ENCODE measurements at places on chromosomes 16 and 17. TPM values are rescaled to one million over a fixed set of nuclear protein-coding genes. Genes with fewer than 3 reads are reported as not detected.
A peak's percentile ranks its signal among the peaks of the same experiment; 100 is the strongest.

- DNase-seq, result no peak
Observed at GRCh38 chr16:78530283-78530682, 430.8 kb downstream of the WWOX start.

GRCh38 chr16:12458591-12459358, 344.9 kb downstream of the CPPED1 start:
- DNase-seq, result peak; percentile 72

- no peak for DNase-seq
Observed at GRCh38 chr17:78127239-78127887, 1.2 kb downstream of the TMC6 start.

WNK4 gene
- total RNA-seq, result not detected

BRICD5 gene
- 2.9 TPM for total RNA-seq

DNA sequence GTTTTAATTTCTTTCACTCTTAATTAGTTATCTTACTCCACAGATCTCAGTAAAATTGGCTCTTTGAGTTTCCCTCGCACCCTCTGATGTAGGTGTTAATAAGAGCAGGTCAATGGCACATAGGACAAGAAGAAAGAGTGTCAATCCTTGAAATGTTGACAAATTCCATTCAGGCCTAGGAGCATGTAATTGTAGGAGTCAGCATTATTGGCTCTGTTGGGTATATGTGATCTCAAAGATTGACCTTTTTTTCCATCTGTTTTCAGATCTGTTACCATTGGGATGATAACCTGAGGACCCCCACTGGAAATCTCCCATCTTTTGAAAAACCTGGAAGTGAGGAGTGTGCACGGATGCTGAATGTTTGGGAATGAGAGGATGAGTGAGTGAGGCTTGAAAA, 11.8 kb upstream of the TBKBP1 start:
- no peak for DNase-seq

ACSM5 gene
- total RNA-seq, result 21.2 TPM

- DNase-seq, result no peak
Observed at GRCh38 chr16:87789437-87790291, 23.9 kb upstream of the KLHDC4 start.

GRCh38 chr17:28372203-28372944, 880 bp downstream of the SARM1 start:
- DNase-seq, result no peak

DNA sequence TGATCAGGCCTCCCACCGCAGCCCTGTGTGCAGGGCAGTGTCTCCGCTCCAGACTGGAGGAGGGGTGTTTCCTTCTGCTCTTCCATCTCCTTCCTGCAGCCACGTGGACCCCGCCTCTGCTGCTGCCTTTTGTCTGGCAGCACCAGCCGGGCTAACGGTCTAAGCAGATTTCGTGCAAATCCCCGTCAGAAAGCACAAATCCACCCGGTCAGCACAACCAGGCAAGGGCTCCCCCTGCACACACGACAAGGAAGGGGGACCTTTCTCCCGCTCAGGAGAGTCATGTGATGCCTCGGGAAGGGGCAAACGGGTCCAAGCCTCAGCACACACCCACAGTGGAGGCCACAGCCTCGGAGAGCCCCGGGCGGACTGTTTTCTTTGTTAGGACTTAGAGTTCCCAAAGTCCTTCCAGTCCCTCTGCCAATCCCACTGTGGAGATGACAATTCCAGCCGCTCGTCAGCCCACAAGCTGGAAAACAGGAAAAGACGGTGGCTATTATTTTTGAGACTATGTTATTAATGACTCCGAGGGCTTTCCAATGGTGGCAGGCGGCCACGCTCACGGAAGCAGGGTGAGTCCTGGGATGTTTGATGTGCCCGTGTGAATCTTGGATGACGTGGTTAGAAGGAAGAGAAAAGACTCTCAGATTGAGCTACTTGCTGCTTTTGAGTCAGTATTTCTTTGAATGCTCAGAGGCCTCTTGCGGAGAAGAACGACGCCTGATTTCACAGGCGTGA, 22.5 kb upstream of the MEAK7 start:
- DNase-seq, result no peak

DNA sequence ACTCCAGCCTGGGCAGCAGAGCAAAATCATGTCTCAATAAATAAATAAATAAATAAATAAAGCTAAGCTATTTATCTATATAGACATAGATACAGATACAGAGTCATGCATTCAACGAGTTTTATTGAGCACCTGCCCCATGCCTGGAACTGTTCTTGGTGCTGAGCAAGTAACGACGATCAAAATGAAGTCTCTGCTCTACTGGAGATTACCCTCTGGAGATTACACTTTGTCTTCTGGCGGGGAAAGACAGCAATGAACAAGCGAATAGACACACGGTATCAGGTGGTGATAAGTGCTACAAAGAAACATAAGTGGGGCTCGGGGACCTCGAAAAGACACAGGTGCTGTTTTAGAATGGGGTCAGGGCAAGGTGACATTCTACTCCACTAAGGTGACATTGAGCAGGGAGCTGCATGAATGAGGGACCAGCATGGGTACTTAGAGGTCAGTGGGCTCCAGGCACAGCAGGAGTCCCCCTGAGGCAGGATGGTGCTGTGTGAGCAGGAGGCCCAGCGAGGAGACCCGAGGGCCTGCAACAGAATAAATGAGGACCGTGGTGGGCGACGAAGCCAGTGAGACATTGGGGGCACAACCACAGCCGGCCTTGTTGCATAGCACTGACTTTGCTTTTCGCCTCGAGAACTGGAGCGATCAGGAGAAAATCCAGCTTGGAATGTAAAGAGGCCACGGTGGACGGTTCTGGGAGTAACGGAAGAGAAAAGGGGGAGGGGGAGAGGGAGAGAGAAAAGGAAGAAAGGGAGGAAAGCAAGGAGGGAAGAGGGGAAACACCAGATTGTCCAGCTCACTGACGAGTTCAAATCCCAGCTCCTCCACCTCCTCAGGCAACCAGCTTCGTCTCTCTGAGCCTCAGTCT, 42.4 kb upstream of the MEAK7 start:
- DNase-seq, result no peak

GRCh38 chr16:76118344-76118743, 158.9 kb upstream of the CNTNAP4 start:
- DNase-seq, result no peak

SHISA6 gene
- total RNA-seq, result 1.2 TPM

AURKB gene
- not detected for total RNA-seq

RASD1 gene
- 254 TPM for total RNA-seq

All from mesenteric fat pad (tissue), 1 donor.